ENCODE measurements at places on chromosomes 7 and 10. TPM values are rescaled to one million over a fixed set of nuclear protein-coding genes. Genes with fewer than 3 reads are reported as not detected.

GRCh38 chr7:46352004-46352954 lies 431.2 kb upstream of the IGFBP3 start:
- no peak for DNase-seq
- H3K4me3 ChIP-seq, result no peak overlapping the region
- no peaks in the 10 kb centered on the region for H3K27me3 ChIP-seq
- no peaks in the 10 kb centered on the region for H3K36me3 ChIP-seq
- no peaks in the 10 kb centered on the region for H3K4me1 ChIP-seq

DNA sequence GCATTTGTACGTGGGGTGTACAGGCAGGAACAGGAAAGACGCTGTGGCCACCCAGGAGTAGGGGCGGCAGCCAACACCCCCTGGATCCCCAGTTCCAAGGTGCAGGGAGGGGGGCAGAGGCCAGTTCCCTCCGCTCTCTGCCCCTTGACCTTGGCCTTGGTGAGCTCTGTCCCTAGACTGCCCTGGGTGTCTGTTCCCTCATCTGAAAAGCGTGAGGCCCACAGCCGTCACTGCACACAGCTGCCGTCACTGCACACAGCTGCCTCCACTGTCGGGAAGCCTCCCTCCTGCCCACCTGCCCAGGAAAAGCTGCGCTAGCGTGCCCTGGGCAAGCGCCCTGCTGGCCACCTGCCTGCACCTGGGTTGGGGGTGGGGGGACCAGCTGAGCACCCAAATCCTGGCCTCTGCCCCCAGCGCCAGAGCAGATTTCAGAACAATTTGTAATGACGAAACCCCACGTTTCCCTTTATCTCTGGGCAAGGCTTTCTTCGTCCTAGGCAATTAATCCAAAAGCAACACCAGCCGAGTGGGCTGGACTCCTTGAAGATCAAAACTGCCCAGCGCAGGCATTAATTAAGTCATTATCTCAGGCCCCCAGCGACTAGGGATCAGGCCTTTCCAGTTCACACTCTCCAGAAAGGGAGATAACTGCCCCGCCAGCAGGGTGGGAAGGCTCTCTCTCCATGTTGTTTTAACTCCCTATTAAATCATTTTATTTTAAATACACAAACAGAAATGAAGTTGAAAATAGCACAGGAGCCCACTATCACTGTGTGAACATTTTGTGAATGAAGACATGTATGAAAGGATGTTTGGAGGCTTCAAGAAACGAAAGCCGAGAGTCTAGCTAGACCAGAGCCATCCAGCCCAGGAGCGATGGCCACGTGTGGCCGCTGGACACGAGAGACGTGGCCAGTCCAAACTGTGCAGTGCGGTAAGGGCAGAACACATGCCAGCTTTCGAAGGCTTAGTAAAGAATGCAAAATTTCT lies 4.0 kb upstream of the PDGFA start:
- no peaks in the 10 kb centered on the region for H3K27me3 ChIP-seq
- DNase-seq, result no peak
- no peak overlapping the region for H3K4me3 ChIP-seq
- no peaks in the 10 kb centered on the region for H3K36me3 ChIP-seq
- H3K4me1 ChIP-seq, result peaks cover 17% of the 10 kb centered on the region

DNA sequence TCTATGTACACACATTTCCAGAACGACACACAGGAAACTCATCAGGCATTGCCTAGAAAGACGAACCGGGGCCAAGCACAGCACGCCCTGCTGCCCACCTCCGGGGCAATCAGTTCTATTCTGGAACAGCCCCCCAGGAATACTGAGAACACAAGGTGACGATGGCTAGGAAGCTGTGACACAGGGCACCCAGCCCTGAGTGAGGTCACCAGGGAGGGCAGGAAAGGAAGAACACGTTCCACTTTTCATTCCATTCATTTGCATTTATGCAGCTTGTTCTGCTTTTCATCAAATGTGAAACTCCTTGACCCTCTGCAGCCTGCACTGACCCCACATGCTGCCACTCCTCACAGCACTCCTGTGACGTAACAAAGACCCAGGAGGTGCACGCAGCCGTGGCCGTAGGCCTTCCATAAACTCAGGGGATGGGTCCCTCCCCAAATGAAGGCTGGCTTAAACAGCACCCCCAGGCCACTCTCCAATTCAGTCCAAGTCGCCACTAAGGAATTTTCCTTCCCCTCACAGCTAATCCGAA lies 28.9 kb downstream of the MAD1L1 start:
- no peak overlapping the region for H3K27ac ChIP-seq
- no peak for DNase-seq
- H3K36me3 ChIP-seq, result no peaks in the 10 kb centered on the region
- H3K4me1 ChIP-seq, result peaks cover 7% of the 10 kb centered on the region

The PLPP4 gene
- not detected for total RNA-seq

The VPS37D gene
- 0.76 TPM for total RNA-seq

The FHIP2A gene
- total RNA-seq, result 29.2 TPM

DNA sequence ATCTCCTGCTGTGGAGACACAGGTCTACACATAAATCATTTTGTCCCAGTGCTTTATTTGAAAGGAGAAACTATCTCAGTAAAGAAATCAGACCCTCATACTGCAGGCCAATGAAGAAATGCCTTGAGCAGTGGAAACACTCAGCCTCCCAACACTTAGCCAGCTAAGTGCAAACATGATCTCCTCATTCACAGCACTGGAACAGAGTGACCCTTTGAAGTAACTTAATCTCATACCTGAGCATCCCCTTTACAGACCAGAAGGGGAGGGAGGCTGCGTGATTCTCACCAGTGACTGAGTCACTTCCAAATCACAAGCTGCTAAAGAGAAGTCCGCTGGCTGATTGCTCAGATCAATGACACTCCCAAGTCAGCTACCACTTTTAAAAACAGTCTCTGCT lies 4.5 kb downstream of the CHST15 start:
- H3K4me3 ChIP-seq, result no peak overlapping the region
- H3K27ac ChIP-seq, result peak overlapping the region; percentile 55
- no peak for DNase-seq
- no peaks in the 10 kb centered on the region for H3K36me3 ChIP-seq
- no peaks in the 10 kb centered on the region for H3K27me3 ChIP-seq
- peaks cover 23% of the 10 kb centered on the region for H3K4me1 ChIP-seq

The NPC1L1 gene
- not detected for total RNA-seq

The TAS2R4 gene
- 0.25 TPM for total RNA-seq

DNA sequence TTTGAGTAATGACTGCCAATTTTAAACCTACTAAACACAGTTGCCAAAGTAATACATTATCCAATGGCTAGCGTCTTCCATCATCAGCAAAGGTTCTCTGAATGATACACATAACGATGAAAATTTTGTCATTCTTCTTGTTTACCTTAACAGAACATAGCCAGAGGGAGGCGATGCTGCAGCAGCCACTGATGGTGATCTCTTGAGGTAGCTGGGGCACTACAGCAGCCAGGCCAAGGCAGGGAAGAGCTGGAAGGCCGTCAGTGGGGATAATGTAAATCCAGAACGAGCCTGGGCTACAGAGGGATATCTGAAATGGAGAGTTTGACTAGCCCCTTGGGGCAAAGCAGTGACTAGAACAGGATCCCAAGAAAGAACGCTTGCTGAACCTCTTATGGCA lies 38.8 kb downstream of the PRPS1L1 start:
- H3K4me3 ChIP-seq, result no peak overlapping the region
- no peak for DNase-seq
- no peaks in the 10 kb centered on the region for H3K4me1 ChIP-seq
- H3K27me3 ChIP-seq, result no peaks in the 10 kb centered on the region
- H3K36me3 ChIP-seq, result no peaks in the 10 kb centered on the region
